CD4-positive, alpha-beta T cell treated with Interleukin-2 at 100 ng/mL for 4 hours (primary cell): ENCODE measurements at places on chromosomes 11 and 22.

GRCh38 chr11:65595131-65595530, 469 bp downstream of the KCNK7 start:
- no peak for DNase-seq

- DNase-seq: no peak
Measured at GRCh38 chr11:43523632-43524031, 156.9 kb upstream of the HSD17B12 start.

DNA sequence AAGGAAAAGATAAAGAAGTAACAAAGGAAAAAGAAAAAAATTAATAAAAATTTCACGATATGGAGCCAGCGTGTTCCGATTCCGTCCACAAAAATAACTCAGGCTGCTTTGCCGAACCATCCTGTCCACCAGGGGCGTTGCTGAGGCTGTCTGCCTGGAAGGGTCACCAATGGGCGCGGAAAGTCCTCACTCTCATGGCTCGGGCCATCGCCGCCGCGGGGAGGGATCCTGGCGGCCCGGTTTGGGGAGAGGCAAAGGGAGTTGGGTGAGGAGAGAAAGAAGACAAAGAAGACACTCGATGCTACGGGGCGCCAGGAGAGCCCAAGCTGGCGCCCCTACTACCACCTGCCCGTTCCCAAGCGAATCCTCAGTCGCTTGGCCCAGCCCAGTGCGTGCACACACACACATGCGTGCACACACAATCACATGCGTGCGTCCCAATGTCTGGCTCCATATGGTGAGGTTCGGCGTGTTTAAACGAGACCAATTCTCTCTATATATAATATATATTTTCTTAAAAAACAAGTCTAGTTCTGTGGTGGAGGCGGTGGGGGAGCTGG, 5.6 kb upstream of the PYGM start:
- no peak for DNase-seq

- DNase-seq: no peak
Measured at GRCh38 chr11:1277936-1278512, 31.4 kb downstream of the TOLLIP start.

- no peak for DNase-seq
Measured at GRCh38 chr11:42003801-42004200, 544.3 kb upstream of the LRRC4C start.

DNA sequence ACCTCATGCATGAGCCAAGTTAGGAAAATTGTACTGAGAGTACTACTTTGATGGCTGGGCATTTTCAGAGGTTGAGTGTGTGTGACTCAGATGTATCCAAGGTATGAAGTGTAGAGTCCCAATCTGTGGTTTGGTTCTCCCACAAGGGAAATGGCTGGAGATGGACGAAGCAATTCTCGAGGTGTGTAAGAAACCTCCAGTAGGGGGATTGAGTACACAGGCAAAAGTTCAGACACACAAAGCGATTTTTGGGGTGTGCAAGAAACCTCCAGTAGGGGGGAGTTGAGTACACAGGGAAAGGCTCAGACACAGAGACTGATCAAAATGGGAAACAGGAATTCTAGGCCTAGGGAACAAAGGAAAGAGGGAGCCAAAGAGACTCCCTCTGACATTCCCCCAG, 1536.3 kb downstream of the FAM181B start:
- DNase-seq: no peak

GRCh38 chr11:102733232-102733875, 8.6 kb upstream of the MMP8 start:
- DNase-seq: peak; percentile 27

GRCh38 chr11:9259981-9260837, 4.9 kb downstream of the DENND5A start:
- DNase-seq: no peak

DNA sequence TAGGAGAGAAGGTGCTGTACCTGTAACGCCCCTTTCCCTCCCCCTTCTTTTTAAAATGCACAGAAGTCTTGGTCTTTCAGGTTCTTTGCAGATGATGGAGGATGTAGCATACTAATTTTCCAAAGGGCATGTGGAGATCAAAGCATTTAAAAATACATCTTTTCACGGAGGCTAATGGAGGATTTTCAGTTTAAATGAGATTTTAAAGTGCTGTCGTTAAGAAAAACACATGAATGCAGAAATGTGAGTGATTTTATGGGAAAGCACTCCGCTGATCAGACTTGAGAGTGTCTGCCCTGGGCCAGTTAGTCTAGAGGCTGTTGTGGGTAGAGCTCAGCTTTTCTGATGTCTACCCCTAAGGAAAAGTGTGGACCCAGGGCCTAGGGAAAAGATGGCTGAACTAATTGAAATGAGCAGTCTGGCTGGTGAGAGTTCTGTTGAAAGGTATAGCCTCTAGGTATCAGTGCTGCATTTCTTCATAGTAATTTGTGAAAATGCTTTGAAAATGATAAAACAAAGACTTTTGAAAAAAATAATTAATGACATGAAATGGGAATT, 2.5 kb downstream of the AMOTL1 start:
- no peak for DNase-seq

DNA sequence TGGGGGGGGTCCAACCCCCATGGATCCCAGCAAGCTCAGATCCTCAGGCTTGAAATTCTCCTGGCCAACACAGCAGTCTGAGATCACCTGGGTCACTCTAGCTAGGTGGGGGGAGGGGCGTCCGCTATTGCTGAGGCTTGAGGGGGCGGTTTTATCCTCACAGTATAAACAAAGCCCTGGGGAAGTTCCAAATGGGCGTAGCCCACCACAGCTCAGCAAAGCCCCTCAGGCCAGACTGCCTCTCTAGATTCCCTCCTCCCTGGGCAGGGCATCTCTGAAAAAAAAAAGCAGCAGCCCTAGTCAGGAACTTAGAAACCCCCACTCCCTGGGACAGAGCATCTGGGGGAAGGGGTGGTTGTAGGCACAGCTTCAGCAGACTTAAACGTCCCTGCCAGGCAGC, 16.7 kb downstream of the TRPC6 start:
- no peak for DNase-seq

DNA sequence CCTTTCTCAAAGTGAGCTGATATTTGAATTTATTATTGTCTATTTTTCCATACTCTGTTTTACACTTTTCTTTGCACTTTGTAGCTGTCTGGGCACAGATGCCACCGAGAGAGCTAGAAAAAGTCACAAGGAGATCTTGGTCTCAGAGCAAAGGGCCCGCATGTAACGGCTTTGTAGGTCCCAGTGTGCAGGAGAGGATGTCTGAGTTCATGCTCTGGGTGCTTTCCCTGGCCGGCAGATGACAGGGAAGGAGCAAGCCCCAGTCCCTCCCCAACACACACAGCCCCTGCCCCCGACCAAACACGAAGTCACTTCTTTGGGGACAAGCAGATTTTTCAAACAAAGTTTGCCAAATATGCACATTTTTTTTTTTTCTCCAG, 55.8 kb downstream of the SMIM38 start:
- DNase-seq: no peak

DNA sequence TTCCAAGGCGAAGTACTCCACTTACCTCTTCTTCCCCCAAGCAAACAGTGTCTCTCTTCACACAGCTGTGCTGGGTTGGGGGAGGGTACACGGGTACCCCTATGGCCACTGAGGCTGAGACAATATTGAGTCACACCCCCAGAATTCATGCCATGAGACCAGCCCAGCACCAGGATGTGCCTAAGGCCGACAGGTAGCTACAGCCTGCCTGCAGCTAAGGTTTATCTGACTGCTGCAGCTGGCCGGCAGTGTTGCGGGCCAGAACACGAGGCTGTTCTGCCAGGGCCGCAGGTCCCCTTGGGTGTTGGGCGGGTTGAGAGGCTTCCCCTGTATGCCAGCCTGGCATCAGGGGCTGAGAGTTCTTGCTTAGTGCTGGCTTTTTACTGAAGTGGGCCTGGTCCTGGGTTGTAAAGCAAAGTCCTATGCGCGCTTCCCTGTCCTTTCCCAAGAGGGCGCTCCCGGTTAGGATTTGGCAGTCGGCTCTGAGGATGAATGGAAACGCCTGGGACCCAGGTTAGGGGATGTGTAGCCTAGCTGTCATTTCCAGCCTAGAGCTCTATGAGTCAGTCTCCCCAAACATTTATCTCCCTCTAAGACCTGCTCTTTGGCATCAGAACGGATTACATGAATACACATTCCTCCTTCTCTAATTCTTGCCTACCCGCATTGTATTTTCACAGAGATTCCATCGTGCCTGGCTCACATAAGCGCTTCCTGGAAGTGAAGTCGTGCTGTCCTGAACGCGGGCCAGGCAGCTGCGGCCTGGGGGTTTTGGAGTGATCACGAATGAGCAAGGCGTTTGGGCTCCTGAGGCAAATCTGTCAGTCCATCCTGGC, 7.1 kb downstream of the USP18 start:
- DNase-seq: peak; percentile 33

- DNase-seq: no peak
Measured at GRCh38 chr11:107821199-107821927, 37.2 kb downstream of the SLC35F2 start.

- no peak for DNase-seq
Measured at GRCh38 chr11:128732471-128733277, 38.8 kb downstream of the FLI1 start.
